ENCODE measurements at places on chromosomes 6 and 20.

DNA sequence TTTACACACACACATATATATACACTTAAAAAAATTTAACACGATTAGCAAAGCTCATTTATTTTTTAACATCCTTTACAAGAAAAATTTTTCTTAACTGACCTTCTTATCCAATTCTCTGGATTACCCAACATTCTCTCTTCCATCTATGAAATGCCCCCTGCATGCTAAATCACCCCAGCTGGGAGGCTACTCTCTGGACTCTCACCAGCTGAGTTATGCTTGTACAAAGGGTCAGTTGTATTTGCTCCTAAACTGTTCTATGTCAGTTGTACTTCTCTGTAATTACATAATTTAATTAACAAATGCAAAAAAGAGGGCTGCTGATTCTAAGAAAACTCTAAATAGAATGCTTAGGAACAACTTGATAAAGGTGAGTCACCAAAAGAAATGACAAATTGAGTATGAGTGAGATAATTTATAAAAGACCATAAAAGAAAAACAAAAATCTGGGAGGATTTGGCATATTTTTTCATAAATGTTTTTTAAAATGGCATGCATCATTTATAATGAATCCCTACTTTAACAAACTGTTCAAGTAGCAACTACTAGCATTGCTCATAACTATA, 120.5 kb downstream of the KIF13A start:
- peaks cover 5% of the 10 kb centered on the region for H3K4me1 ChIP-seq
- no peaks in the 10 kb centered on the region for H3K27me3 ChIP-seq
- H3K27ac ChIP-seq: no peak overlapping the region
- no peak for DNase-seq
- no peaks in the 10 kb centered on the region for H3K36me3 ChIP-seq

GRCh38 chr6:4577406-4577805, 198.8 kb upstream of the CDYL start:
- no peak overlapping the region for H3K27ac ChIP-seq
- DNase-seq: peak; percentile 32
- H3K36me3 ChIP-seq: no peaks in the 10 kb centered on the region
- no peak overlapping the region for H3K4me3 ChIP-seq

GRCh38 chr6:143555582-143555981, 44.1 kb upstream of the FUCA2 start:
- DNase-seq: no peak
- no peaks in the 10 kb centered on the region for H3K36me3 ChIP-seq
- no peaks in the 10 kb centered on the region for H3K27me3 ChIP-seq
- H3K4me1 ChIP-seq: no peaks in the 10 kb centered on the region
- no peak overlapping the region for H3K4me3 ChIP-seq

- H3K4me3 ChIP-seq: no peak overlapping the region
Measured at GRCh38 chr6:25713824-25714223, 40.7 kb upstream of the SLC17A4 start.

DNA sequence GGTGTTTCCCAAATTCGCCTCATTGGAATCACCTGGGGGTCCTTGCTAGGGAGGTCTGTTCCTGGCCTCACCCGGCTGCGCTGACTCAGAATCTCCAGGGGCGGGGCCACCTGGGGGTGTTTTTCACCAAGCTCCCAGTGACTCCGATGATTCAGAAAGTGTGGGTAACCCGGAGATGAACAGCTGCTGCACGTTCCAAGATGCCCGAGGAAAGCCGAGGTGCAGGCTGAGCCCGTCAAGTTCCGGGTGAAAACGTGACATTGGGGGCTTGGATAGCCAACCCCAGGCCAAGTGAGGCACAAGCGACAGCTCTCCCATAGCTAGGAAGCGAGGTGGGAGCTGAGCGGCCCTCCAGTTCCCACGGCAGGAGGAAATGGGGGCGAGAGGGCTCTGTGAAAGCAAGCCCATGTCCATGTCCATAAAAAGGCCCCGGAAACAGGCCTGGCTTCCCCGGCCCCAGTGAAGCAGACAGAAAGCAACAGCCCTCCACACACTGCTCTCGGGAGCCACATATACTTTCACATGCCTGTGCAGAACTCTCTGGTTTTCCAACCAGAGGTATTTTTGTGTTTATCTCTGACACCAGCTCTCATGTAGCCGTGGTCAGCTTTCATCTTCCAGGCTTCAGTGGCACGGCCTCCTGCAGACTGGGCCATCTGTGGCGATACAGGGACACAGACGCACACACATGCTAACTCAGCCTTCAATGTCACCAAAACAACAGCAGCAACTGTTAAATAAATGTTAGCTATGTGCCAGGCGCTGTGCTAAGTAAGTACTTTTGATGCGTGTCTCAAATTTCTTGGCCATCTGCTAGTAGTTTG, 90.7 kb upstream of the CCDC28A start:
- peaks cover 2% of the 10 kb centered on the region for H3K36me3 ChIP-seq
- DNase-seq: no peak
- no peak overlapping the region for H3K4me3 ChIP-seq
- no peak overlapping the region for H3K27ac ChIP-seq
- H3K27me3 ChIP-seq: no peaks in the 10 kb centered on the region
- H3K4me1 ChIP-seq: peaks cover 8% of the 10 kb centered on the region

GRCh38 chr6:46893648-46894047, 28.1 kb downstream of the ADGRF5 start:
- H3K4me3 ChIP-seq: no peak overlapping the region
- no peak for DNase-seq

DNA sequence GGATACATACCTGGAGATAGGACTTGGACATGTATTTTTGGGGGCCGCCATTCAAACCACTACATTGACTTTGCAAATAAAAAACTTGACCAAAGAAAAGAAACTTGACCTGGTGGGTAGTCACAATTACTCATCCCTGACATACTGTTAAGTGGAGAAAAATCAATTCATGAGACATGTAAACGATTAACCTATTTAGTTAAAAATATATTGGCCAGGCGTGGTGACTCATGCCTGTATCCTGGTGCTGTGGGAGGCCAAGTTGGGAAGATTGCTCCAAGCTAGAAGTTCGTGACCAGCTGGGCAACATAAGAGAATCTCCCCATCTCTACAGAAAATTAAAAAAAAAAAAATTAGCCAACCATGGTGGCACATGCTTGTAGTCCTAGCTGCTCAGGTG, 2.5 kb upstream of the SRSF12 start:
- H3K4me1 ChIP-seq: peaks cover 3% of the 10 kb centered on the region
- DNase-seq: peak; percentile 25
- H3K4me3 ChIP-seq: no peak overlapping the region
- H3K27ac ChIP-seq: no peak overlapping the region

DNA sequence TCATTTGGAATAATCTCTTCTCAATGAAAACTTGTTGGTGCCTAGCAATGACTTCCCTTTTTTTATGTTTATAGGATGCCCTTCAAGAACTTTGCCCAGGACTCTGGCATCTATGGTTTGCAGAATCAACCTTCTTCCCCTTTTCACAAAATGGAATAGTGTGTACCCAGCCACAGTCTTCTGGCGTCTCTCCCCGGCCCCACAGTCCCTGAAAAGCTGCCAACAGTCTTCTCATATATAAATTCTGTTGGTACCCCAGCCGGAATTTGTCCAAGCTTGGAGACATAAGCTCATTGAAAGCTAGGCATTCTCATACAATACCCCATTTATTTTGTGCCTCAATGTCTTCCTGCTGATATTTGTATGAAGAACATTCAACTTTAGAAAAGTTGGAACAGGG, 26.4 kb upstream of the MCM3 start:
- no peak for DNase-seq
- H3K4me1 ChIP-seq: peaks cover 35% of the 10 kb centered on the region
- no peaks in the 10 kb centered on the region for H3K27me3 ChIP-seq
- no peak overlapping the region for H3K27ac ChIP-seq
- H3K4me3 ChIP-seq: no peak overlapping the region
- no peaks in the 10 kb centered on the region for H3K36me3 ChIP-seq

GRCh38 chr6:148943451-148943850, 196.6 kb downstream of the UST start:
- H3K27me3 ChIP-seq: no peaks in the 10 kb centered on the region
- H3K4me3 ChIP-seq: no peak overlapping the region
- H3K36me3 ChIP-seq: no peaks in the 10 kb centered on the region
- no peak overlapping the region for H3K27ac ChIP-seq
- no peaks in the 10 kb centered on the region for H3K4me1 ChIP-seq

DNA sequence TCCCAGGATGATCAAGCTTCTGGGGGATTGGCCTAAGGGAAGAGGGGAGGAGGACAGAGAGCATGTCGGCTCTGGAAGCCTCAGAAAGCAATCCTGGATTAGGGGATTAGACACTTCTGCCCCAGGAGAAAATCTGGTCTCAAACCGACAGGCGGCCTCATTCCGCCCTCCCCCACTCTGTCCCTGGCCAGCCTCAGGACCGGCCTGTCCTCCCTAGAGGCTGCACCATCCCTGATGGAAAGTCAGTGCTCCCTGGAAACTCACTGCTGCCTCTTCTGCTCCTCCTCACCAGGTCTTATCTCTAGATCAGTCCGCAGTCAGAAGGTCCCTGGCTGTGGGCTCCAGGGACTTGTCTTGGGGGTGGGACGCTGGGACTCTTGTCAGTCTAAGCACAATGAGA, 905 bp upstream of the SLC12A5 start:
- H3K4me3 ChIP-seq: no peak overlapping the region
- DNase-seq: no peak
- peaks cover 42% of the 10 kb centered on the region for H3K27me3 ChIP-seq

DNA sequence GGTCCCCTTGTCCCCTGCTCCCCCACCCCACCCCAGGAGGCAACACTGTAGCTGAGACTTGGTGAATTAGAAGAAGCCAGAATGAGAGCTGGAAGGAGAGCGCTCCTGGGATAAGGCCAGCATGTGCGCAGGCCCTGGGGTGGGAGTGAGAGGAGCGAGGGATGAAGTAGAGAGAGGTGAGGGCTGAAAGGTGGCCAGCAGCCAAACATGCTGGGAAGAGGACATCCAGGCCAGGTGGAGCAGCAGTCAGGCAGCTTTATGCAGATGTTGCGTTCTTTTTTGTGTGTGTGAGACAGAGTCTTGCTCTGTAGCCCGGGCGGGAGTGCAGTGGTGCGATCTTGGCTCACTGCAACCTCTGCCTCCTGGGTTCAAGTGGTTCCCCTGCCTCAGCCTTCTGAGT, 2.2 kb upstream of the BPIFB1 start:
- H3K4me1 ChIP-seq: no peaks in the 10 kb centered on the region
- H3K27me3 ChIP-seq: no peaks in the 10 kb centered on the region
- no peak overlapping the region for H3K4me3 ChIP-seq
- no peak overlapping the region for H3K27ac ChIP-seq
- DNase-seq: no peak

- no peak overlapping the region for H3K27ac ChIP-seq
- no peaks in the 10 kb centered on the region for H3K27me3 ChIP-seq
- no peaks in the 10 kb centered on the region for H3K36me3 ChIP-seq
- DNase-seq: peak; percentile 47
Measured at GRCh38 chr20:59949911-59950310, 8.3 kb upstream of the CDH26 start.

- H3K4me3 ChIP-seq: no peak overlapping the region
- H3K27ac ChIP-seq: peak overlapping the region; percentile 100
- DNase-seq: peak; percentile 97
Measured at GRCh38 chr6:35486005-35486925, 10.6 kb downstream of the TEAD3 start.

DNA sequence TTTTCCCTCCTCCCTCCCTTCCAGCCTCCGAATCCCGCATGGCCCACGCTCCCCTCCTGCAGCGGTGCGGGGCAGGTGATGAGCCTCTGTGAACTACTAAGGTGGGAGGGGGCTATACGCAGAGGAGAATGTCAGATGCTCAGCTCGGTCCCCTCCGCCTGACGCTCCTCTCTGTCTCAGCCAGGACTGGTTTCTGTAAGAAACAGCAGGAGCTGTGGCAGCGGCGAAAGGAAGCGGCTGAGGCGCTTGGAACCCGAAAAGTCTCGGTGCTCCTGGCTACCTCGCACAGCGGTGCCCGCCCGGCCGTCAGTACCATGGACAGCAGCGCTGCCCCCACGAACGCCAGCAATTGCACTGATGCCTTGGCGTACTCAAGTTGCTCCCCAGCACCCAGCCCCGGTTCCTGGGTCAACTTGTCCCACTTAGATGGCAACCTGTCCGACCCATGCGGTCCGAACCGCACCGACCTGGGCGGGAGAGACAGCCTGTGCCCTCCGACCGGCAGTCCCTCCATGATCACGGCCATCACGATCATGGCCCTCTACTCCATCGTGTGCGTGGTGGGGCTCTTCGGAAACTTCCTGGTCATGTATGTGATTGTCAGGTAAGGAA, at the start of gene OPRM1:
Gene OPRM1 (plus strand): TSS at position 10 of the 612 bp plus-strand sequence. CDS start 305 bp downstream, at position 315.
- H3K4me3 ChIP-seq: no peak within 1 kb of the TSS
- no peaks in the 10 kb centered on the region for H3K36me3 ChIP-seq
- H3K27ac ChIP-seq: no peak within 1 kb of the TSS
- DNase-seq: no peak

DNA sequence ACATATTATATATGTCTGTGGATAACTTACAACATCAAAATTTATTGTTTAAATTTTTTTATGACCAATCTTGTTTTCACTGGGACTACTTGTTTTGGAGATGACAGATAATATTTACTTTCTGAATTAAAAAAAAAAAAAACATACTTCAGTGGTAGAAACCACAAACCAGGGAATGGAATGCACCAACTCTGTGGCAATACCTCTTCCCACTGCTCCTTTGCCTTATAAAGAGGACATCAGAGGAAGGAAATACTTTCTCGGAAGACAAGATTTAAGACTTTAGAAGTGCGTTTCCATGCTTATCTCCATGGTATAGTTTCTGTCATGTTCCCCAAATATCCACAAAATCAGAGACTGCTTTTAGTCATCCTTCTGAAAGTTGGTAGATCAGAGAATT, 1241.1 kb upstream of the EYS start:
- H3K4me1 ChIP-seq: no peaks in the 10 kb centered on the region
- no peak for DNase-seq
- H3K27me3 ChIP-seq: no peaks in the 10 kb centered on the region
- no peak overlapping the region for H3K4me3 ChIP-seq
- H3K36me3 ChIP-seq: no peaks in the 10 kb centered on the region

DNA sequence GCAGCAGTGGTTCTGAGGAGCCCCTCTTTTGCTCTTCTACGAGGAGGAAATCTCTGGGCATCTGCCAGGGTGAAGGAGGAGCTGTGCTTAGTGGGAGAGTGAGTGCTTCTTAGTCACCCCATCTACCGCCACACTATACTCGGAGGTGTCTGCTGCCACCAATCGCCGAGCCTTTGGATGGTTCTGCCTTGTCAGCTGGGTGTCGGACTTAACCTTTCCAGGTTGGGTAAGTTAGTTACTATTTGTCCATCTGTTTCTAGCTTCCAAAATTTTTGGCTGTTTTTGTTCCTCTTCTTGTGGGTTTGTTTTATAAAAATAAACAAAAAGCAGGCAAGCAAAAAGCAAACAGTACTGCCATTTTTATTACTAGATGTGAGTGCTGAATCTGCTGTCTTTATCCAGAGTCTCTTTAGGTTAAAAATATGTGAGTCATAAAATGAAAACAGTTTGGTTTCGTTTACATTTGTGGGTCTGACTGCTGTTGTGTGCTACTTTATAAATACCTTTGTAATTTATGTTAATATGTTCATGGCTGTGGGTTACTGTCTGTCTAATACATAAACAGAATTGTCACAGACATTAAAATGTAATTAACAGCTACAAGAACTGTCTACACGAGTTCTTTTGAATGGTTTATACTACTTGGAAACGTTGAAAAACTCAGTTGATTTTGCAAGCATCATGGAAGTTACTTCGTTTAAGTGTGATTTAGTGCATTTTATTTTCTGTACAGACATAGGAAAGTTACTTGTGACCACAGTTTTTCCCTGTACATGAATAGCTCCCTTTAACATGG, 89.2 kb downstream of the ARID1B start:
- no peak overlapping the region for H3K27ac ChIP-seq
- no peak overlapping the region for H3K4me3 ChIP-seq
- peaks cover 9% of the 10 kb centered on the region for H3K4me1 ChIP-seq

Measured in trophoblast cell (in vitro differentiated cells and primary cell).